Retinal pigment epithelial cell (primary cell): ENCODE measurements at places on chromosomes 5 and 9.

DNA sequence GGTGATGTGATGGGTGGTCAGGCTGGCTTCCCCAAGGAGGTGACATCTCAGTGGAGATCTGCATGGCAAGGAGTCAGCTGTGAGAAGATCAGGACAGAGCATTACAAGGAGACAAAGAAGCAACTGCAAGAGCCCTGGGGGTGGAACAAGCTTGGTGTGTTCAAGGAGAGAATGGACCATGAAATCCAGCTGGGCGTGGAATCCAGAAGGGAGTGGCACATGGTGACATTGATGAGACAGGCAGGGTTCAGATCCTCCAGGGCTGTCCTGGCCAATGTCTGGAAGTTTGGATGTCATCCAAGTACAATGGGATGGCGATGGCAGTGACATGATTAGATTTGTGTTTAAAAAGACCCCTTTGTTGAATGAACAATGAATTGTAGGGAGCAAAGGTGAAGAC is 175.6 kb downstream of the MACROH2A1 start:
- no peak for DNase-seq

- DNase-seq = no peak
These were observed 1.9 kb downstream of the SPRY4 start for GRCh38 chr5:142322747-142323479.

DNA sequence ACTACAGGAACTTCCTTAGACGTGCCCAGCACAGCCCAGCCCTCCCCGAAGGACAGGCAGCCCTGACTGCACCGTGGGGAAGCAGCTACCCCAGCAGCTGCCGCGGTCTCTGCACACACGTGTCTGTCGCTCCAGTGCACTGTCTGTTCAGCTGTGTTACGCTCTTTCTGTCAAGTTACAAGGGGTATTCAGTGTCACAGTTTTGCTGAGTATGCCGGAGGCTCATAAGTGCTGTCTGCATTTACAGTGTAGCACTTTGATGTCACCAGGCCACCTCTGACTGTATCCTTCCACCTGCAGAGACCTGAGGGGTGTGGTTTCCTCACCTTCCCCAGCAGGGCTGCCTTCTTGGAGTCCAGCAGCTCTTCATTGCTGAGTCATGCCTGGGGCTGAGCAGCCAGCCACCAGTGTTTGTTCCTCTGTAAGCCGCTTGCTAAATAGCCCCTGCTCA is 126.8 kb downstream of the EHMT1 start:
- DNase-seq = no peak

- no peak for DNase-seq
These were observed 13.0 kb downstream of the SEC61B start for GRCh38 chr9:99235069-99235468.

GRCh38 chr5:54754878-54755277 is 230.5 kb downstream of the ESM1 start:
- no peak for DNase-seq

- no peak for DNase-seq
These were observed 77.0 kb upstream of the TBC1D2 start for GRCh38 chr9:98332405-98332831.

DNA sequence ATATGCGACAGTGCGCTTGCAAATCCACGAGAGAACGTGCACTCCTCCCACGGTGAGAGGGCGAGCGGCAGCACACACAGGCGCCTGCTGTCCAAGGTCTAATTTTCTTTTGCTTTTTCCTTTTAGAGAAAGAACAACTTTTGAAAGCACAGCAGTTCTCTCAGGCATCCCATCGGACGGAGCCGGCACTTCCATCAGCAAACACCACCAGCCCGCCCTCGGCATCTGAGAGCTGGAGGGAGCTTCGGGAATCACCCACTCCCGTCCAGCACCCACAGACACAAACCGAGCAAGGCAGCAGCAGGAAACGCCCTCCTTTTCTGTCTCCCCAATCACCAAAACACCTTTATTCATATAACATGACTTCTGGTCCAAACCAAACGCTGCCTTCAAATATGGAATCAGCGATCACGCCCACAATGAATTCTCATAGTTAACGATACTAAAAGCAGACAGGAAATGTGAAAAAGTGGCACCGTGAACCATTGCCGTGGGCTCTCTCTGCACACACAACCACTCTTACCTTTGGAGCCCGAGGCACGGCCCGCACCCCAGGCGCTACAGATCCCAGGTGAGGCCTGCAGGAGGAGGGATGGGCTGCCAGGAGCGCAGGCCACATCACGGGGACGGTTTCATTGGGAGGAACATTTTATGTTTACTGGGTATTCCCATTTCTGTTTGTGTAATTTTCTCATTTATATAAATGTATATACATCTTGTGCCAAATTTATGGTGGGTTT is 14.2 kb downstream of the LPCAT1 start:
- no peak for DNase-seq

DNA sequence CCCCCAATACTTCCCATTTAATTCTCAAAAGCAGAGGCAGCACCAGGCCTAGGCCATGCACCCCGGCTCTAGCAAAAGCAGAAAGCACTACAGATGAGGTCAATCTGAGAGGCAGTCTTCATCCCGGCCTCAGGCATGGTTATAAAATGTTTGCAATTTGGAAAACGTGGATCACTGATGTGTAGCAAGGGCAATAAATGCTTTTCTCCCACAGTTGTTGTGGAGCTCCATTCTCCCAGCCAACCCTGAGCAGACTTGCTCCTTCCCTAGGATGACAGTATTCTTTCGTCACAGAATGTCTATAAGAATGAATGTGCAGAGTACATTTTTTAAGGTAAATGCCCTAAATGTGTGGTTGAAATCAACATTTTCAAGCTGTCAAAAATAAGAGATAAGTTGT is 157.3 kb upstream of the DAPK1 start:
- no peak for DNase-seq

DNA sequence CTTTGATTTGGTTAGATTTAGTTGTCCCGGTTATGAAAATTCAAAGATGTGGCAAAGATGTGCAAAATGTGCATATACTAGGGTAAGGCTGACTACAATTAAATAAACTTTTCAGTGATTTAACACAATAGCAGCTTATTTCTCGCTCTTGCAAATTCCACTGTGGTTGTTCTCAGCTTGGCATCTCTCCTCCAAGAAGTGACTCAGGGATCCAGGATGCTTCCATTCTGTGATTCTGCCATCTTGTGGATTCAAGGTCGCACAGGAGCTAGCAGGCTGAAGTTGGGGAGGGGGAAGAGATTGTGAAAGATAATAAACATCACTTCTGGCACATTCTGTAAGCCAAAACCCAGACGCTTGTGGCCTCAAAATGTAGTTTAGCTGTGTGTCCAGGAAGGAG is 60.1 kb upstream of the TGFBR1 start:
- DNase-seq = no peak

GRCh38 chr5:125464847-125465432 is 718.5 kb upstream of the ZNF608 start:
- no peak for DNase-seq

DNA sequence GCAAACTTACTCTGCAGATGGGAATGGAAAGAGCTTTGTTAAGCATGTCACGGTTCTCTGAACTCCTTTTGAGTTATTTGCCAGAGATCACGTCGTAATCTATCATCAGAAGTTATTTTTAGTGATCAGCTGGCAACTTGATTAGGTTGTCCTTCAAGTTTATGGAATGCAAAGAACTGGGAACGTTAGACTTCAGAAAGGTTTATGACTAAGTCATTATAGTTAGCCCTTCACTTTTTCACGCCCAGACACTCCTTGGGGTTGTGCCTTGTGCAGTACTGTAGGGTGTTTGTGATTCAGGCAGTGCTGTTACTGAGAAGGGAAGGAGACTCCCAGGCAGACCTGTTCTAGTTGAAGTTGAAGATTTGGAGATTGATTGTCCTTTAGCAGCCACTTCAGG is 26.8 kb upstream of the PHF2 start:
- peak; percentile 46 for DNase-seq

GRCh38 chr9:97873425-97873824 is 20.4 kb downstream of the FOXE1 start:
- DNase-seq = no peak

- no peak for DNase-seq
These were observed 156.8 kb downstream of the NXNL2 start for GRCh38 chr9:88691811-88692210.

- no peak for DNase-seq
These were observed 11.7 kb downstream of the ARPC5L start for GRCh38 chr9:124873664-124874063.

DNA sequence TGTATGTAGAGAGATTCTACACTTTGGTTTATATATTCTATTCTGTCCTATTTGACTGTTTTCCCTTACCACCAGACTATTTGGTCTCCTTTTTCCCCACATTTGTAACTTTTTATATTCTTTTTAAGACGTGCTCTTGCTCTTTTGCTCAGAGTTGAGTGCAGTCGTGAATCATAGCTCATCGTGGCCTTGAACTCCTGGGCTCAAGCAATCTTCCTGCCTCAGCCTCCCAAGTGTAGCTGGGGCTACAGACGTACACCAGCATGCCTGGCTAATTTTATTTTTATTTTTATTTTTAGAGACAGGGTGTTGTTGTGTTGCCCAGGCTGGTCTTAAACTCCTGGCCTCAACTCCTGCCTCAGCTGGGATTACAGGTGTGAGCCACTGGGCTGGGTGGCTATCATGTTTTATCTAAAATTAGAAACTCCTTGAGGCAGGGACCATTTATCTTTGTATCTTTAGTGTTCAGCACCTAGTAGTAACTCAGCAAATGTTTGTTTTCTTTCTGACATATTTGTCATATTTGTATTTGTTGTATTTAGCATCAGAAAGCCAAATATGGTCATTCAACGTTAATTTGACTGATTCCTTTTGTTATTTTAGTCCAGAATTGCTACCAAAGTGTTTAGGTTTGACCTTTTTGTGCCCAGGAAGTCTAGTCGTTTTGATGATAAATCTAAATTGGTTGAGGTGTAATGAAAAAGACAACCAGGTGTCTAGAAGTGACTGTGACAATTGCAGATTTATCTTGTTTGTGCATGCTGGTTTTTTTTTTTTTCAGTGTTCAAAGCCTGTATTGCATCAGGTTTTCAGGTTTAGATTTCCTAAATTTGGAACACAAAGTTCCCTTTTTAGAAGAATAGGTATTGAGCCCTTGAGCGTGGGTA is 44.3 kb downstream of the ERBIN start:
- DNase-seq = no peak

GRCh38 chr5:104564530-104564929 is 1001.9 kb upstream of the NUDT12 start:
- DNase-seq = no peak

- DNase-seq = no peak
These were observed 105.8 kb downstream of the ROR2 start for GRCh38 chr9:91844190-91844589.

- DNase-seq = no peak
These were observed 177.3 kb upstream of the RAD23B start for GRCh38 chr9:107105784-107106183.

DNA sequence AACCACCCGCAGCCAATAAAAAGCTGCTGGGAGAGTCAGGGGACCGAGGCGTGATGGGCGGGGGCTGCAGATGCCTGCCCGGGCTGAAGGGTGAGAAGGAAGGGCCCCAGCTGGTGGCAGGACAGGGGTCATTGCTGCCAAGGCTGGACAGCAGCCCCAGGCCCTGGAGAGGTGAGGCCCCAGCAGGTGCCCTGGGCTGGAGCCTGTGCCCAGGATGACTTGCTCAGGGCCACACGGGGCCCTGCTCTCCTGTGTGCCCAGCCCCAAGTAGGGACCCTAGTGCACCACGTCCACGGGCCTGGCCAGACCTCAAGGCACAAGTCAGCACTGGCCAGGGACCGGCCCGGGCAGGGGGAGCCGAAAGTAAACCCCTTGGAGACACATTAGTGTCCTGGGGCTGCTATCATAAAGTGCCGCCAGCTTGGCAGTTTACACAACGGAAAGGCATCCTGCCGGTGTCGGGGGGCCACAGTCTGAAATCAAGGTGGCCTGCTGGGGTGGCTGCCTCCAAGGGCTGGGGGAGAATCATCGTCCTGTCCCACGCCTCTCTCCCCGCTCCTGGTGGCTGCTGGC is 22.0 kb downstream of the LHX3 start:
- DNase-seq = no peak

GRCh38 chr9:77211561-77211960 is 34.2 kb downstream of the VPS13A start:
- no peak for DNase-seq

DNA sequence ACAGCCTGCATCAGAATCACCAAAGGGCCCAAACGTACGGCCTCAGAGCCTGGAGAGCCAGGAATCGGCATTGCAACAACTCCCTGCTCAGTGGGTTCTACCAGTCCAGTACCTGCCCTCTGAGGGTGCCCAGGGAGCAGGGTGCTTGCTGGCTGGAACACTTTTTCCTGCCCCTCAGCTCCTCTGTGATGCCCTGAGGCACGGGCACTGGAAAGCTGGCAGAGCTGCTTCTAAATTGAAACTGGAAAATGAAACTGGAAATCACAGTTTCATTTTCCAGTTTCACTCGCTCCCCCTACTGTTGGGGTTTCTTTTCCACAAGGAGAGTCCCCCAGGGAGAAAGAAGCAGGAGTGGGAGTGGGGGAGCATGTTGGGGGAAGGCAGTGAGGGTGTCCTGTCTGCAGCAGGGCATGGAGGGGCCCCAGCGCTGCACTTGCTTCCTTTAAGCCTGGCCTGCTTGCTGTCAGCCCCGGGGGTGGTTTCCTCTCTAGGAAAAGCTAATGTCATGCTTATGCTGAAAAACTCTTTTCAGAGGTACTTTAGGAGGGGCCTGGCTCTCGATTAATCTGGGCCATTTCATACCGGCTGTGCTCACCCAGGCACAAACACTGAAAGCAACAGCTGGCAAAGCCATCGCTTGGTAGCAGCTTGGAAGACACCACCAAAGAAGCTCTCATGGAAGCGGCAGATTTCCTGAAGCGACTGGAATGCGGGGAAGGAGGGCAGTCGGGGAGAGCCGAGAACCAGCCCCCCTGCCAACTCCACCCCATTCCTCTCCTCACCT is 26.2 kb downstream of the IRF1 start:
- DNase-seq = no peak

DNA sequence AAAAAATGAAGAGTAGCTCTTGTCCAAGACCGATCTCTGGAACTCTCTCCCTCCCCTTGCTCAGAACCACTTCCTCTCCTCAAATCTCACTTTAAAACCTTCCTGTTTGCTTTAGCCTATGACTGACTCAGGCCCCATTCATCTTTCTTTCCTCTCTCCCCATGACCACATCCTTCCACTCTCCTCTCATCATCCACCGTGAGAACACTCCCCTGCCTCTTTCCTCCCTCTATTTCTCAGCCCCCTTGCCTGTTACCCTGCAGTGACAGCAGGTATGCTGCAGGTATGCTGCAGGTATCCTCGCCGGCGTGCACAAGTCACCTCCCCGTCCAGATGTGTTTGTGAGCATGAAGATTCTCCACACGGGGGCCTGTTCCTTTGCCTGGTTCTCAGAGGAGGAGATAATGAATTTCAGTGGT is 505.3 kb downstream of the CCDC171 start:
- DNase-seq = no peak

- no peak for DNase-seq
These were observed 88.7 kb upstream of the PHF24 start for GRCh38 chr9:34869390-34869789.

DNA sequence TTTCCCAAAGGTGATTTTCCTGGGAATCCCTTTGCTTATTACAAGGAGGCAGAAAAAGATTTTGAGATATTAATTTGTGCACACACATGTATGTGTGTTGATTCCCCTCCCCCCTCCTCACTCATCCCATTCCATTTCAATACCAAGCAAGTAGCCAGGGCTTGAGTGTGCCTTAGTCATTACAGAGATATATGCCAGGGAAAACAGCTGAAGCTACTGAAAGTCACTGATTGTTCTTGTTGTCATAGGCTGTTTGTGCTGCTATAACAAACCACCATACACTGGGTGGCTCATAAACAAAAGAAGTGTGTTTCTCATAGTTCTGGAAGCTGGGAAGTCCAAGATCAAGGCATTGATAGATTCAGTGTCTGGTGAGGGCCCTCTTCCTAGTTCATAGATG is 158.6 kb downstream of the BAAT start:
- no peak for DNase-seq
